ENCODE measurements at places on chromosomes 7 and 10. TPM values are rescaled to one million over a fixed set of nuclear protein-coding genes. Genes with fewer than 3 reads are reported as not detected.
A peak's percentile ranks its signal among the peaks of the same experiment; 100 is the strongest.

DNA sequence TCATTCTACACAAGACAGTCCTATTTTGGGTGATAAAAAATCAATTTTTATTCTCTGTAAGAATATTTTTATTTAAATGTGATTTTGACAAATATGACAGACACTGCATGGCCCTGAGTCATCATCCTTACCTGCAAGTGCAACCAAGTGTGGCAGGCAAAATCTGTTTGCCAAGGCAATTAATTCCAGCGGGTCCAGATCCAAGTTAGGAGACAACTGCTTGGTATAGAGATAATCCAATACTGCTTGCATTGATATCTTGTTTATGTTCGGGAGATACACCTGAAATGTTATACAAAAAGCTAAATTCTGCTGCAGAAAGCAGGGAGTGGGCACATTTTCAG lies 66.2 kb downstream of the RHOBTB1 start:
- no peaks in the 10 kb centered on the region for H3K4me1 ChIP-seq
- H3K27ac ChIP-seq: no peak overlapping the region
- no peak overlapping the region for H3K4me3 ChIP-seq
- H3K27me3 ChIP-seq: no peaks in the 10 kb centered on the region

GRCh38 chr7:32253299-32253698 lies 183.1 kb upstream of the PDE1C start:
- H3K36me3 ChIP-seq: no peaks in the 10 kb centered on the region
- no peaks in the 10 kb centered on the region for H3K27me3 ChIP-seq
- no peak overlapping the region for H3K4me3 ChIP-seq
- H3K27ac ChIP-seq: no peak overlapping the region
- no peak for DNase-seq
- H3K4me1 ChIP-seq: no peaks in the 10 kb centered on the region

GRCh38 chr7:29564496-29565223 lies 1.0 kb downstream of the PRR15 start:
- H3K27me3 ChIP-seq: no peaks in the 10 kb centered on the region
- H3K4me1 ChIP-seq: peaks cover 23% of the 10 kb centered on the region
- peak; percentile 63 for DNase-seq
- H3K27ac ChIP-seq: peak overlapping the region; percentile 93
- H3K4me3 ChIP-seq: peak overlapping the region; percentile 71

DNA sequence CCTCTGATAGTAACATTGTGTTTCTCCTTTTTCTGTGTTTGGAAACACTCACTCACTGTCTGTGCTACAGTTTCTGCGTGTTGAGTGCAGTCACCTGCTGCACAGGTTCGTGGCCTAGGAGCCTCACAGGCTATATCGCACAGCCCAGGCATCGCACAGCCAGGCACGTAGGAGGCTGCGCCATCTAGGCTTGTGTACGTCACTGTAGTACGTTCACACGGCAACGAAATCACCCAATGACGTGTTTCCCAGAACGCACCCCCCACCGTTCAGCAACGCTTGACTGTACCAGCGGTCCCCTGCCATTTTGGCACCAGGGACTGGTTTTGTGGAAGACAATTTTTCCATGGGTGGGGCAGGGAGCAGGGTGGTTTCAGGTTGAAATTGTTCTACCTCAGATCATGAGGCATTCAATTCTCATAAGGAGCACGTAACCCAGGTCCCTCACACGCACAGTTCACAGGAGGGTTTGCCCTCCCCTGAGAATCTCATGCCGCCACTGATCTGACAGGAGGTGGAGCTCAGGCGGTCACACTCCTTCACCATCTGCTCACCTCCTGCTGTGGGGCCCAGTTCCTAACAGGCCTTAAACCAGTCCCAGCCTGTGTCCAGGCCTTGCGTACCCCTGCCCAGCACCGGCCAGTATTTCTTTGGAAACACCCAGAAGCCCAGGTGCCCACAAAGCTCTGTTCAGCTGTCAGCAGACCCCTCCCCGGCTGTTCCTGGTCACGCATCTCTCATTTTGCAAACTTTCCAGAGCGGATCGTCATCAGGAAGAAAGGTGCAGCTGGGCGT lies 23.2 kb upstream of the PRKAR1B start:
- H3K4me3 ChIP-seq: no peak overlapping the region
- peaks cover 2% of the 10 kb centered on the region for H3K36me3 ChIP-seq
- H3K4me1 ChIP-seq: no peaks in the 10 kb centered on the region
- H3K27ac ChIP-seq: no peak overlapping the region
- H3K27me3 ChIP-seq: no peaks in the 10 kb centered on the region

GRCh38 chr7:33395340-33395739 lies 266.0 kb downstream of the BBS9 start:
- H3K4me1 ChIP-seq: no peaks in the 10 kb centered on the region
- DNase-seq: no peak
- H3K36me3 ChIP-seq: no peaks in the 10 kb centered on the region

GRCh38 chr7:95411036-95411435 lies 14.9 kb upstream of the PON3 start:
- DNase-seq: no peak
- no peak overlapping the region for H3K27ac ChIP-seq
- H3K4me1 ChIP-seq: no peaks in the 10 kb centered on the region
- no peak overlapping the region for H3K4me3 ChIP-seq

GRCh38 chr7:8564281-8564680 lies 130.9 kb downstream of the NXPH1 start:
- no peak for DNase-seq
- H3K27ac ChIP-seq: no peak overlapping the region
- no peaks in the 10 kb centered on the region for H3K4me1 ChIP-seq
- H3K27me3 ChIP-seq: no peaks in the 10 kb centered on the region

DNA sequence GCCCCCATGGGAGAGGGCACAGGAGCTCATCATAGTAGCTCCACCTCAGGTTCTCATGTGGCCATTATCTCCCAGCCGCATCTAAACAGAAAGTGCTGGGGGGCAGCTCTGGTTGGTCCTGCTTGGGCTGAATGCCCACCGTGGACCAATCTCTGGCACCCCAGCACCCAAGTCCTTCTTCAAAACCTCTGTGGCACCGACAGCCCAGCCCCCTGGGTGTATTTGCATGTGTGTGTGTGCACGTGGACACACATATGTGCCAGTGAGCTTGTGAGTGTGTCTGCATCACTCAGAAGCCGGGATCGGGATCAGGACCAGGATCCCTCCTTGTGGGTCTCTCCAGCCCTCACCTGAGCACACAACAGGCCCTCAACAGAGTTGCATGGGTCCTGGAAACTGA lies 68.2 kb downstream of the ALOX5 start:
- H3K27ac ChIP-seq: no peak overlapping the region
- H3K27me3 ChIP-seq: no peaks in the 10 kb centered on the region
- no peaks in the 10 kb centered on the region for H3K36me3 ChIP-seq
- no peak overlapping the region for H3K4me3 ChIP-seq

GRCh38 chr10:46029461-46030030 lies 877 bp downstream of the NCOA4 start:
- 0 out of 2 replicates have a peak, but pooled peaks cover 3% of the 10 kb centered on the region for H3K36me3 ChIP-seq
- no peak for DNase-seq
- peaks cover 49% of the 10 kb centered on the region for H3K4me1 ChIP-seq
- peak overlapping the region; percentile 95 for H3K4me3 ChIP-seq

GRCh38 chr10:7952266-7952665 lies 102.2 kb upstream of the GATA3 start:
- no peaks in the 10 kb centered on the region for H3K36me3 ChIP-seq
- no peak for DNase-seq
- no peak overlapping the region for H3K27ac ChIP-seq
- H3K4me3 ChIP-seq: no peak overlapping the region
- H3K4me1 ChIP-seq: peaks cover 21% of the 10 kb centered on the region

DNA sequence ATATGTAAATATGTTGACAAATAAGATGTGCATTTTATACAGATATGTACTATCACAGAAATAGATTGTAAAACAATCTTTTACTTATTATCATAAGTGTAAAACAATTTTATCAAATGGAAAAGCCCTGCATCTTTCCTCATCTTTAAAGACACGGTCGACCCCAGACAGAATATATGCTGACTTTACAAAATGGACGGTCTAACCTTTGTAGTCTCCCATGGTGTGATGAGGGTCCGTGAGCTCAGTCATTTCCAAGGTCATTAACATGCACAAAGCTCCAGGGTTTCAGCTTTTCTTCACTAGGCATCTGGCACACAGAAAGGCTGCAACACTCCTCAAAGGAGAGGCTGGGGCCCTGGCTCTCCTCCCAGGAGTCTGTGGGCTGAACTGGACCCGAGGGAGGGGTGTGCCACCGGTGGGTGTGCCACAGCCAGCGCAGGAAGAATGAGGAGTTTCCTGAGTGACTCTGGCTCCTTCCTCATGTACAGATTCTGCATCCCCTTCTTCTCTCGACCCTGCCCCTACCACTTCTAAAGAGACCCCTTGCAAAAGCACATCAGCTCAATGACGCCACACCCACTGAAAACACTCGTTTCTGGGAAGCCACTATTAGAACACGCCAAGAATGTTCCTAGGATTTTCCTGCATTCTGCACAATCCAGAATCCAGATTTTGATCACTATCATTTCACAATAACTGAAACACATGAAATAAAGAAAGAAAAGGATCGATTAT lies 26.2 kb upstream of the ABLIM1 start:
- no peaks in the 10 kb centered on the region for H3K27me3 ChIP-seq
- H3K27ac ChIP-seq: peak overlapping the region; percentile 75
- H3K4me1 ChIP-seq: peaks cover 42% of the 10 kb centered on the region
- peak; percentile 53 for DNase-seq
- no peaks in the 10 kb centered on the region for H3K36me3 ChIP-seq

GRCh38 chr7:154777023-154777422 lies 225.9 kb downstream of the PAXIP1 start:
- no peaks in the 10 kb centered on the region for H3K4me1 ChIP-seq
- H3K27ac ChIP-seq: no peak overlapping the region
- no peaks in the 10 kb centered on the region for H3K36me3 ChIP-seq
- no peaks in the 10 kb centered on the region for H3K27me3 ChIP-seq
- no peak overlapping the region for H3K4me3 ChIP-seq

- H3K36me3 ChIP-seq: no peaks in the 10 kb centered on the region
- peaks cover 9% of the 10 kb centered on the region for H3K4me1 ChIP-seq
- H3K27me3 ChIP-seq: no peaks in the 10 kb centered on the region
- H3K27ac ChIP-seq: no peak overlapping the region
- H3K4me3 ChIP-seq: no peak overlapping the region
Observed at GRCh38 chr10:13038391-13038790, 36.9 kb upstream of the CCDC3 start.

DNA sequence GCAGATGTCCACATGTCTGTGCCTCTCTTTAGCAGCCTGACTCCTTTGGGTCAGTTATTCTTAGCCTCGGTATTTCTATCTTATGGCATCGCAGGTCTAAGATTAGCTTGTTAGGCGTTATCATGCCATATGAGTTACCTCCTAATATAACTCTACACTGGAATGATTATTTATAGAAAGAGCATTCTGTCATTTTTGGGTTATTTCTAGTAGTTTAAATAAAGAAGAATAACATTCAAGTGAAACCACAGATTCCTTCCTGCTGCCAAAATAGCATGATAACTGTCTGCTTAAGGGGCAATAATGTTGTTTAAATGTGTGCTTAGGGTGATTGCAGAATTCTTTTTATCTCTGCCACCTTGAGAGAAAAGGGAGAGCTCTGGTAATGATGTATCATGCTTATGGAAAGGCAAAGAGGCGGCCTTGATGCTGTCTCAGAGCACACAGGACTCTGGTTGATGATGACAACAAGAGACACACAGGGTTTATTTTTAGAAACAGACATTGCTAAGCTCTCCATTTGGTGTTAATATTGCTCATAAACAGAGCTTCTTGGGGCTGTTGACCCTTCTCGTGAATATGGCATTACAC lies 10.4 kb downstream of the HDAC9 start:
- no peak for DNase-seq
- H3K36me3 ChIP-seq: no peaks in the 10 kb centered on the region
- H3K4me1 ChIP-seq: peaks cover 6% of the 10 kb centered on the region
- no peaks in the 10 kb centered on the region for H3K27me3 ChIP-seq
- no peak overlapping the region for H3K27ac ChIP-seq

- H3K27ac ChIP-seq: no peak overlapping the region
- no peak overlapping the region for H3K4me3 ChIP-seq
- no peaks in the 10 kb centered on the region for H3K4me1 ChIP-seq
- H3K27me3 ChIP-seq: no peaks in the 10 kb centered on the region
- no peak for DNase-seq
Observed at GRCh38 chr7:96521068-96521894, 188.4 kb downstream of the SEM1 start.

Gene MIOS
- 32.1 TPM for total RNA-seq

Gene LARP4B
- total RNA-seq: 230 TPM

Gene HOXA13
- total RNA-seq: 0.68 TPM

Gene COL17A1
- 0.45 TPM for total RNA-seq

Gene SYT15
- 0.60 TPM for total RNA-seq

Gene STN1
- total RNA-seq: 16.1 TPM

Gene PBLD
- total RNA-seq: 15.3 TPM

Measured in Caco-2 (cell line).